ENCODE measurements at places on chromosomes 12 and 14.

DNA sequence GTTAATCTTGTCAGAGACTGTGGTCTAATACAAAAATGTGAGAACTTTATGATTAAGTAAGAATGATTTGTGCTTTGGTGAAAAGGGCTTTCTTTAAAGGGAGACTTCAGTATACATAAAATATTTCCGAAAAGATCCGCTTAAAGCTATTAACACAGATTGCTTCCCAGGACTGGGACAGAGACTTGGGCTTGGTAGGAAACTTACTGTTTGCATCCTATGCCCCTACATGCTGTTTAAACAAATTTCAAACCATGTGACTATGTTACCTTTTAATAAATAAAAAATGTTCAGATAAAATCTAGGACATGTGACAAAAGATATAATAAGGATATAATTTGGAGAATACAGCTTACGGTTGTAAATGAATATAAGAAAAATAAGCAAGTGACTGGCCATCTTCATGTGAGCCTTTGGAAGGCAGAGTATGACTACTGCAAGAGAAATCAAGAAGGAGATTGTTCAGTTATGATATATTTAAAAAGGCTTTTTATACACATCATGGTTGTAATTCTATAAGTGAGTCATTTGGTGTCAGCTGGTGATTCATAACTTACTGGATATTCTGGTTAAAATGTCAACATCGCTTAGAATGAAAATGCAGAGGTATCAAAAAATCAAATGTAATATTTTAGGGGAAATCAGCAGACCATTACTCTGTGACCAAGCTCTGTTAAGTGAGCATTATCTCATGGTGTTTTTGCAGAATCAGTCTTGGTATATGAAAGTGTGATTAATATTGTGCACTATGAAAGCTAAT is 234.7 kb upstream of the E2F7 start:
- DNase-seq, result peak; percentile 75

DNA sequence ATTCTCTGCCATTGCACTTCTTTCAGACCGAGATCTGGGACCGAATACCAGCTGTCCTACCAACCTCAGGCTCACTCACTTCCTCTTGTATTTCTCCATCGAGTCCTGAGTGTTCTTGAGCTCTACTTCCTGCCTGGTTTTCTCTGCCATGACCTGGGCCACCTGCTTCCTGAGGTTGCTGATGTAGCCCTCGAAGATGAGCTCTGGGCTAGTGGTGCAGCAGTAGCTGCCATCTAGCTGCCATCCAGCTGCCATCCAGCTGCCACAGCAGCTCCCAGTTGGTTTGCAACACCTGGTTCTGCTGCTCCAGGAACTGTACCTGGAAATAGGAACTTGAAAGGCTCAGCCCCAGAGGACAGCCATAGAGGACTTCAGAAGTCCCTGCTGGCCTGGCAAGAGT is 15.0 kb upstream of the KRT73 start:
- no peak for DNase-seq

DNA sequence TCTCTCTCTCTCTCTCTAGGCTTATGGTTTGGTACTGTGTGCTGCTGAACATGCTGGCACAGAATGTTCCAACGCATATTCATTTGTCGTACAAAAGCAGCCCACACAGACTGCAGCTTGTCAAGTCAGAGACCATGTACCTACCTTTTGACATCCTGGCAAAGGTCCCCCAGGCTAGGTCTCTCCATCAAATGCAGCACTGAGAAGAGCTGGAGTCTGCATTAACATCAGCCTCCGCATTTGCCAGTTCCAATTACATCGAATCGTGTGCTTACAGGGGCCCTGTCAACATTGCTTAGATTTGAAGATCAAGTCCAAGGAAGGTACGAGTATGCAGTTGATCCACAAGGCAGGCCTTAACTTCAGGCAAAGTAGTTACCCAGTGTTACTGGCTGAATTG is 47.9 kb downstream of the GPR135 start:
- no peak for DNase-seq

DNA sequence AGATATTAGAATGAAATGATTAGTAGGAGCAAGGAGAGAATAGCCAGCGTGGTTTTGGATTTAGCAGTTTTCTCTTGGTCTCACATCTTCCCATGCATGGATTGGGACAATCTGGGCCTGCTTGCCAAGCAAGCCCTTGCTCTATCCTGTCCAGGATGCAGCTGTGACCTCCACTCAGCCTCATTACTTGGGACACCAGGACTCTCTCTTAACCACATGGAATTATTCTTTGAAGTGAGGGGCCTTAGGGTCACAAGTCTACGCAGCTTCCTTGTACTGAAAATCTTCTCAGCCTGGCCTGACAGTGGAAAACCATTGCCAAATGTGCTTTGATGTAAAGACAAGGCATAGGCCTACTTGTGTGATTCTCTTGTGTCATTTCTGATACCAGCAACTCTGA is 28.0 kb upstream of the DCN start:
- no peak for DNase-seq

DNA sequence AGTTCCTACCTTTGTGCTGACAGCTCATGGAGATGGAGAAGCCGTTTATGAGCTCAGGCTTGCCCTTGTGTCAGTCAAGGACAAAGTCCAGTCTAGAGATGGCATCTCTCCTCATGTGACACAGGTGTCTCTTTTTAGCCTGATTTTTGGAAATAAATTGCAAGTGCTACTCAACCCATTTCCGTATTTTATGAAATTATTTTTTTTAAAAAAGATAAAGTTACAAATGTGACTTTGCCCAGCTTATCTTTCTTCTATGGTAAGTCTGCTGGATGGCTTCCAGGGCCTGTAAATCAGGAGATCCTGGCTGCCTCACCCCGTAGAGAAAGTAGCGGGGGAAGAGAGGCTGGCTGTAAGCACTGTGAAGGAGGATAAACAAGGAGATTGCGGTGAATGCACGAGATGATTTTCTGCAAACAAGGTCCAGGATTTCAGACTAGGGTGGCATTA is 169.7 kb downstream of the MYRFL start:
- no peak for DNase-seq

- peak; percentile 50 for DNase-seq
Measured at GRCh38 chr12:105978276-105978675, 160.5 kb downstream of the NUAK1 start.

DNA sequence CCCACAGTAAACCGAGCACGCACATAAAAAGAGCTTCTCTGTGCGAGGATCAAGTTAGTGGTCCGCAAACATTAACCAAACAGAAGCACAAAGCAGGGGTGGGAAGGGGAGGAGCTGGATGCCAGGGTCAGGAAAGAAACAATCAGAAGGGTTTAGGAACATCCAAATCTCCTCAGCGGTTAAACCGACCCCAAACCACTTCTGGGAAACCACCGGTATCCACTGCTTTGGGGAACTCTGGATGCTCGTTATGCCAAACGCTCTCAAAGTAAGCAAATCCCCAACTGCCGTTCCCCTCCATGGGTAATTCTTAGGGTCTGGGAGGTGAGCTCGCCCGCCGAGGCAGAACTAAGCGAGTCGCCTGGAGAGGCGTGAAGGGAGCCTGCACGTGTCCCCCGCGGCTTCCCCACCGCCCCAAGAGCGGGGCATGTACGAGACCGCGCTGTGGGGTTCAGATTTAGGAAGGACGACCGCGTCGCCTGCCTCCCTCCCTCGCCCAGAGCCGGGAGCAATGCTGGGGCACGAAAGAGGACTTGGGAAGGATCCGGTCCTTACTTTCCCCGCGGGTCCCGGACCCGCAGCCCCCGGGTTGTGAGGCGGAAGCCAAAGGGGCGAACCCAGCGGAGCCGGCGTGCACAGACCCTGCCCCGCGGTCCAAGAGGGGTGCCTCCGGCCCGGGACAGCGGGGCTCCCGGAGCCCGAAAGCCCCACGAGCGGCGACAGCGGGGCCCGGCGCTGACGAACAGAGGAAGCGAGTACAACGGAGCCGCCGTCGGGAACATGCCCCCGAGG is 711 bp downstream of the SBNO1 start:
- peak; percentile 21 for DNase-seq

GRCh38 chr12:93831374-93831773 is 154.2 kb downstream of the CRADD start:
- no peak for DNase-seq

GRCh38 chr14:64891839-64892375 is 12.2 kb upstream of the SPTB start:
- peak; percentile 59 for DNase-seq

- DNase-seq, result no peak
Measured at GRCh38 chr12:41936333-41936732, 208.3 kb downstream of the GXYLT1 start.

- DNase-seq, result no peak
Measured at GRCh38 chr14:51260225-51260624, 20.2 kb downstream of the TMX1 start.

GRCh38 chr12:46556819-46557524 is 184.4 kb upstream of the SLC38A2 start:
- DNase-seq, result peak; percentile 48

GRCh38 chr12:8946733-8947132 is 2.7 kb downstream of the M6PR start:
- no peak for DNase-seq

DNA sequence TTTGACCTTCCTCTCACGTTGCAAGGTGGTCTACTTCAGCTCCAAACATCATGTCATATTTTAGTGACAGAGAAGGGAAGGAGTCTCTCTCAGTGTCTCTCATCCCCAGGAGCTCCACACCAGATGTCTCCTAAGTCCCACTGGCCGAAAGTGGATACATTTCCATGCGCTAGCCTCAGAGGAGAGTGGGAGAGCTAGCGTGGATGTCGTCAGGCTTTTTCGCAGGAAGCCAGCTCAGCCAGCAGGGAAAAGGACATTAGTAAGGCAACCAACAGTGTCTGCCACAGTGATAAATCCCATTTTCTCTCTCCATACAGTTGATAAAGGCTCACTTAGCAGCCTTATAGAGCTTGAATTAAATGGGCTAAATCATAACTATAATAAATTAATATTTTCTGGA is 155.7 kb downstream of the PELI2 start:
- no peak for DNase-seq

DNA sequence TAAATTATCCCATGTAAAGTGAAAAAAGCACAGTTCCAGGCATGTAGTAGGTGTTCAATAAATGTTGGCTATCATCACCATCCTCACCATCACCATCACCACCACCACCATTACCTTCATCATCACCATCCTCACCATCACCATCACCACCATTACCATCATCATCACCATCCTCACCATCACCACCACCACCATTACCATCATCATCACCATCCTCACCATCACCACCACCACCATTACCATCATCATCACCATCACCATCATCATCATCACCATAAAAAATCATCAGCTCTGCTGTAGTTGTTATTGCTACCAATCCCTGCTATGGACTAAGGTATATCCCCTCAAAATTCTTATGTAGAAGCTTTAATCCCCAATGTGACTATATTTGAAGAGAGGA is 15.1 kb downstream of the ISCU start:
- DNase-seq, result no peak

DNA sequence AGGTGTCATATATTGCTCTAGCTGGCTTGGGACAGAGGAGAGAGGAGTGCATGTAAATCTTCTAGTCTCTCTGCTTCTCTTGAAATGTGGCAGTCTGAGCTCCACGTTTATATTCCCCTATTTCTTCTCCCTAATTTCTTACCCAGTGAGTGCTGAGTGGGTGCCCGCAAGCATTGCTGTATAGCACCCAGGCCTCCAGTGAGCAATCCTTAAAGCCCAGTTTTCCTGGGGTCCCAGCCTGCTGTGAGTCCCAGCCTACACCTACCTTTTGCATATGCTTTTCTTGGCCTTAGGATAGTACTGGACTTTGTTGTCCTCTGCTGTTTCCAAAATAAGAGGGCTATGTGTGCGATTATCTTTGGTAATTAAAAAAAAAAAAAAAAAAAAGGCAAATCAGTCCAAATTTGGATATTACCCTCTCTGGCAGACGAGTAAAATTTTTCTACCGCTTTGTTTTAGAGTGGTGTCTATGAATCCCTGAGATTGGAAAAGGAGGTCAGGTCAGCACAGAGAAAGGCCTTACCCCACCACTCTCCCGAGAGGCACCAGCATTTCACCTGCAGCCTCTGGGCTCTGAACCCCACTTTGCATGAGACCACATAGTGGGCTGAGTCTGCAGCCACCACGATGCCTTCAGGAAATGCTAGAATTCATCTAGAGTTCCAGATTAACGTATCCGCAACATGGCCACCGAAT is 1.1 kb downstream of the MGST1 start:
- no peak for DNase-seq

DNA sequence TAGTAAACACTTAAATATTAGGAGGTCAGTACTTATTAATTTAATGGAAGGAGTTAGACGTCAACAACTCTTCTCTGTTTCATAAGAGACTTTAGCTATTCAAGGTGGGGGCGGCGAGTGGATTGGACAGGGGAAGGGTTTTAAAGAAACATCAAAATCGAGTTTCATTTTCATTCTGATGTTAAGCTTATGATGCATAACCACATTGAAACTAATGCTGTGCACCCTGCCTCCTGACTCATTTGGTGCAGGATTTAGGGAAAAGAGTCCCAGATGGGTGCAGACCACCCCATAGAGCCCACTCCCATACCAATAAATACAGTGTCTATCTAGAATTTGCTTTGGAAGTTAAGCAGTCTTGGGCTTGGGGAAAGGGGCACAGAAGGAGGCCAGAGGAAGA is 7.4 kb downstream of the ZBTB39 start:
- DNase-seq, result no peak

- no peak for DNase-seq
Measured at GRCh38 chr14:24437020-24437735, 5.4 kb downstream of the SDR39U1 start.

DNA sequence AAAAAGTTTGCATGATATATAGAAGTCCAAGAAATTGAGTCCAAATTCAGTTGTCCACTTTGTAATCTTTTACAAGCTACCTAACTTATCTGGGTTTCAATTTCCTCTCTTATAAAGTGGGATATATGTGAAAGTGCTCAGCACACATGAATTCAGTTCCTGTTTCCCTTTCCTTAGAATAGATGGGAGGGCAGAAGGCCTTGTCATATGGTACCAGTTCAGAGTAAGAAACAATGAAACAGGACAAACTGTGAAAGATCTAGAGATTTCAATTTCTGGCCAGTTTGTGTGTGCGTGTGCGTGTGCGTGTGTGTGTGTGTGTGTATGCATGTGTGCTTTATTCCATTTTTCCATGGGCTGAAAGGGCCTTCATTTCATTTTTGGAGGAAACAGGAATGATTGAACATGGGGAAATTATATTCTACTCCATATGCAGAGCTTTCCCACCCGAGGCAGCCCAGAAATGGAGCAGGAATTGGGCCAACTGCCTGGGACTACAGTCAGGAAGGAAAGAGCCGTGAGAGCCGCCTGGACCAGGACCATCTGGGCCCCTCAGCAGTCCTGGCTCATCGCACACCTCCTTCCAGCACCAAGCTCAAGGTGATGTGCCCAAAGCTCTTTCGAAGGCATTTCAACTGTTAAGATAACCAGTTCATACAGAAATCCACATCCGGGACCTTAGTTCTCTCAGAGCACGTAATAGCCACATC is 183.2 kb downstream of the EPS8 start:
- DNase-seq, result no peak

DNA sequence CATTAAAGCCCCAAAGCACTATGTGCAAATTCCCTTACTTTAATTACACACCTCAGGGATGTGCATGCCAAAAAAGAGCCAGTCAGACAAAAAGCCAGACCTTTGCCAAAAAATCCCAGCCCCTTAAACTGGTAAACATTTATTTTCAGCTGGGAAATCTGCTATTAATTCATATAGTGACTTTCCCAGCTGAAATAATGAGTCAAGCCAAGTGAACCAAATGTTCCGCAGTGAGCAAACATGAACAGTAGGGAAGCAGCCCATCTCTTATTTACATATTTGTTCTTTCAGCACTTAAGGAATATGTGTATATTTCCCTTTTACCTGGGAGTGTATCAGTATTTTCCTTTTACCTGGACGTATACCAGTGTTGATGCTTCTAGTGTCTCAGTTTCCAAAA is 44.0 kb upstream of the OTX2 start:
- no peak for DNase-seq

All from kidney glomerular epithelial cell (primary cell).